Stimulated activated naive CD8-positive, alpha-beta T cell treated with anti-CD3 and anti-CD28 coated beads, Interleukin-15, Interleukin-2, amounts not matched to agents 100 U/mL and 50 U/mL, for 24 hours (primary cell): ENCODE measurements at places on chromosomes 4 and X.
A peak's percentile ranks its signal among the peaks of the same experiment; 100 is the strongest.

GRCh38 chr4:123788577-123788976 is 392.0 kb downstream of the SPRY1 start:
- no peak for DNase-seq

- no peak for DNase-seq
Observed at GRCh38 chr4:13907255-13907751, 279.8 kb upstream of the BOD1L1 start.

GRCh38 chr4:99436976-99437722 is 2.0 kb upstream of the ADH7 start:
- DNase-seq: no peak

- DNase-seq: no peak
Observed at GRCh38 chr4:95596676-95597075, 47.9 kb upstream of the UNC5C start.

DNA sequence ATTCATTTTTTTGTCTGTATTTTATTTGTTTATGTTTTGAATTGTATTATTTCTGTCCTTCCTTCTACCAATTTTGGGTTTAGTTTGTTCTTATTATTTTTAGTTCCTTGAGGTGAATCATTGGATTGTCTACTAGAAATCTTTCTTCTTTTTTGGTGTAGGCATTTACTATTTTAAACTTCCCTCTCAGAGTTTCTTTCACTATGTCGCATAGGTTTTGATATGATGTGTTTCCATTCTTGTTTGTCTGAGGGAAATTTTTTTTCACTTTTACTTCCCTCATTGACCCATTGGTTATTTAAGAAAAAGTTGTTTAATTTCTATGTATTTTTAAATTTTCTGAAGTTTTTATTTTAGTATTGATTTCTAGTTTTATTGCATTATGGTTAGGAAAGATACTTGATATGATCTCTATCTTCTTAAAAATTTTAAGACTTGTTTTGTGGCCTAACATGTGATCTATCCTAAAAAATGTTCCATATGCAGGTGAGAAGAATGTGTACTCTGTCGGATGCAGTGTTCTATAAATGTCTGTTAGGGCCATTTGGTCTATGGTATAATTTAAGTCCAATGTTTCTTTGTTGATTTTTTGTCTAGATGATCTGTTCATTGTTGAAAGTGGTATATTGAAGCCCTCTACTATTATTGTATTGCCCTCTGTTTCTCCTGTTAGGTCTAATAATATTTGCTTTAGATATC is 68.8 kb downstream of the IL15 start:
- DNase-seq: no peak

DNA sequence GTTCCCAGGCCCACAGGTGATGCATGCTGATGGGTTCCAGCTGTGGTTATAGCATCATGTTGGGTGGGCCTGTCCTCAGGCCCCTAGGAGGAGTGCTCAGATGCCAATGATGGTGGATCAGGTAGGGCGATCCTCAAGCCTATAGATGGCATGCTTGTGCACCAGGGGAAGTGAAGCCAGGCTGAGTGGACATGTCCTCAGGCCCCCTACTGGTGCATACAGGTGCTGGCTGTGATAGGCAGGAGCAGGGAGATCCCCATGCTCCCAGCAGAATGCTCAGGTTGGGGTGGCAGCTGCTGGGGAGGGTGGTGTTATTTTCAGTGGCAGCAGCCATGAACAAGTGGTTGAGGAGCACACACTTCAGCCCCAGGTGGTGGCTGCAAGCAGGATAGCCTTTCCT is 96.0 kb downstream of the SMARCA1 start:
- no peak for DNase-seq

DNA sequence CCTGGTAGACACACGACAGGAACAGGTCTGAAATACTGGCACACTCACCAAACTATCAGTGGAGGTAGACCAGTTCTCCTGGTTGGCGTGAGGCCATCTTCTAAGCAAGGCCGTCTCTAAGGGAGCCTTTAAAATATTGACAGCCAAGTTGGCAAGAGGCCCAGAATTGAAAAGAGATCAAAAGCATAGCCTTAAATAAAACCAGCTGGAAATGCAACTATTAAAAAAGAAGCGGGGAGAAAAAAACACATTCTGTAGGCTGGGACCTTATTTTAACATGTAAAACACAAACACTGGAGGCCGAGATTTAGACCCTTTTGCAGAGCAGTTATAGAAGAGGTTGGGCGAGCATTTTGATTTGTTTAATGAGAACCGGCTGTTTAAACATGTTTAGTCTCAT is 233.0 kb upstream of the CLNK start:
- DNase-seq: no peak

DNA sequence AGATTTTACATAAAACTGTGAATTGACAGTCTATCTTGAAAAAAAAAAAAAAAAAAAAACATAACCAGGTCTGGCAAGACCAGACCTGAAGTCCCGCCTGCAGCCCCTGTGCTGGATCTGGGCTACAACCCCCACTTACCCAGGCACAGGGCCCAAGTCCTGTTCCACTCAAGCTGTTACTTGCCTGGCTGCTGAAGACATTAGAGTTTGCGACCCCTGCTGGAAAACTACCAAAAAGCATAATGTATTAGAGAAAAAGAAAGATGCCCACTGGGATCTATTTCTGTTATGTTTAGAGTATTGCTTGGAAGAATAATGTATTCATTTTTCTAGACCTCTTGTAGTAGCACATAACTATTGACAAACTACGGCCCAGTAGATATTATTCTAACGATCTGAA is 4.7 kb downstream of the HS3ST1 start:
- DNase-seq: peak; percentile 18

DNA sequence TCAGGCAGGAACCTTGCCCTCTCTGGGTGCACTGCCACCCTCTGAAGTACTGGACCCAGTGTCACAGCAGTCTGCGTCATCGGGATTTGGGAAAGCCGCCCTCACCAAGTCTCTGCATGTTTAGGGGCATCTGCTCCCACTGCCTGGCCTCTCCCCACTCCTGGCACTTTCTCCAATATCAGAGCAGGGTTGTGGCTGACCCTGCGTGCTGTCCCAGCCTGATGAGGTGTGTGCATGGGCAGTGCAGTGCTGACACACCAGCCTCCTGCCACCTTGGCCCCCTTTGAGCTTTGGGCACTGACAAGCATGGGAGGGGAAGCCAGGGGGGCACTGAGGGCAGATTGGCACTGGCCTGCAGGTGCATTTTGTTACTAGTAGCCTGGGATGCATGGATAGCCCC is 652.5 kb downstream of the GABRG1 start:
- DNase-seq: no peak

DNA sequence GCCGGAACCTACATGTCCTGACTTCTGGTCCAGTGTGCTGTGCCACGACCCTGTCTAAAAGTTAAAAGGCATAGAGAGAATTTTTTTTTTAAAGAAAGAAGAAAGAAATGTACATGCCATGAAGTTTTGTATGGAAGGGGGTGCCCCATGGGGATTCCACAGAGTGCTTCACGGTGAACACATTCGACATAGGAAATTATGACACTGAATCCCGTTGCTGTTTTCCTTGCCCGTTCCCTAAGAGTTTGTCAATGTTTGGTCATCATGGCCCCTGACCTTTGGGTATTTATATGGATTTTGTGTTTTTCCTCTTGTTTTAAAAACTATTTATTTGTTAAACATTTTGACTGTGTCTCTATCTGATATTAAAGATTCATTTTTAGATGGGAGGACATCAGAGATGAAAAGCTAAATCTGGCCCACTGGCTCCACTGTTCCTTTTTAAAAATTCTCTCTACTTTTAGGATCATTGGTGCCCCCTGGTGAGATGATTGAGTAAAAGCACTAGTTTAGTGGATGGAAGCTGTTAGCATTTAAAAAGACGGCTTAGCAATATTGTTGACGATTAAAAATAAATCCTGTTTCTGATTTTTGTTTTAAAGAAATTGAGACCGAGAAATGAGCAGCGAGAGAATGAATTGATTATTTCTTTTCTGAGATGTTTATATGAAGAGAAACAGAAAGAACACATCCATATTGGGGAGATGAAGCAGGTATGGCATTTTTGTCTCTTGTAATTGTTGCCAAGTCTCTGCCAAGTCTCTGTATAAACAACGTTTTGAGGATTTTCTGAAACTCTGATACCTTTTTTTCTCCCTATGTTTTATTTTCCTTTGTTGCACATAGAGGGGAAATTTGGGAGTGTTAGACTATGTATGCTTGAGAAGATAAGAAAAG is 75.0 kb downstream of the PTTG2 start:
- DNase-seq: peak; percentile 30

- DNase-seq: no peak
Observed at GRCh38 chr4:649751-650310, 24.2 kb downstream of the ATP5ME start.

DNA sequence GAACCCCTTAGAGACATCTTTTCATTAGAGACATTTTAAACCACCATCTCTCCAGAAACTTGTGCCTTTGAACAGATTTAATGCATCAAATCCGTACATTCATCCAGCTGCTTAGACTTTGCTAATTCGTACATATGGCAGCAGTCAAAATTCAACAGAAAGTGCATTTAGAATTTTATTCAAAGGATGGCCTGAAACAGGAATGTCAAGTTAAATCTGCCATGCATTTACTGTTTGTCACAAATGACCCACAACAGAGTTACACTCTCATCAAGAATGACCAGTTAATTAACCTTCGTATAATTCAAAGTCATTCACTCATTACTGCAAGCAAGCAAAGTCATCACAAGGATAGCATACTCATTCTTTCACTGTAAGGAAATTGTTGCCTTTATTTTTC is 284.3 kb downstream of the SLC7A11 start:
- DNase-seq: no peak

DNA sequence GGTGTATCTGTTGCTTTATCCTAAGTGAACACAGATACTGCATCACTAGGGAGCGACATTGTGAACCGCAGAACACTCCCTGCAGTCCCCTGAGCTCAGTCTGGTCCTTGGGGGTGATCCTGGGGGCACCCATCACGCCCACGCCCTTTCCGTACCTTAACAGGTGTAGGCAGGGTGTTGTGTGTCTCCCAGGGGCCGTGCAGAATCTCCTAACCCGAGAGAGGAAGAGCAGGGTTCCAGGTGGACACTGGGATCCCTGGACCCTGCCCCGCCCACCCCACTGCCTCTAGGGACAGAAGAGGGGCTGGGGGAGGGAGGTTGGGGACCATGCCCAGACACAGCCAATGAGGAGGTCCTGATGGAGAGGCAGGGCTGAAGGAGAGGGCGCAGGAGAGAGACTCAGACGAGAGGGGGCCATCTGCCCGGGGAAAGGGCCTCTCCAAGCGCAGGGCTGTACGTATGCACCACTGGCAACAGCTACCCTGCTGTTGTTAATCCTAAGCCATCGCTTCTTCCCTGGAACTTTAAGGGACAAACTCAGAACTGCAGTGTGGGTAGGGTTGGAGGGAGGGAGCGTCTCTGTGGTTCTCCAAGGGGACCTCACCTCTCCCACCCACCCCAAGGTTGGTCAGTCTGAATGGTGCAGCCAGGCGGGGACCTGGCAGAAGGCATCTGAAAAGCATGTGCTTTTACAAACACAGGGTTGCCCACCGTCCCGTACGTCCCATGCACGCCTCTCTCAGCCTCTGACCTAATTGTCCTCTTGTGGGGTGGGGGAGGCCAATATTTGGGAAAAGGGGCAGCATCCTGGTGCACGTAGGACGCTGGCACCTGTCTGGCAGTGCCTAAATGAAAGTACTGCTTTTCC is 2.5 kb downstream of the P2RY8 start:
- peak; percentile 51 for DNase-seq

GRCh38 chrX:116277351-116278225 is 107.0 kb downstream of the AGTR2 start:
- no peak for DNase-seq

GRCh38 chrX:99073551-99073950 is 1336.5 kb downstream of the PCDH19 start:
- DNase-seq: no peak

DNA sequence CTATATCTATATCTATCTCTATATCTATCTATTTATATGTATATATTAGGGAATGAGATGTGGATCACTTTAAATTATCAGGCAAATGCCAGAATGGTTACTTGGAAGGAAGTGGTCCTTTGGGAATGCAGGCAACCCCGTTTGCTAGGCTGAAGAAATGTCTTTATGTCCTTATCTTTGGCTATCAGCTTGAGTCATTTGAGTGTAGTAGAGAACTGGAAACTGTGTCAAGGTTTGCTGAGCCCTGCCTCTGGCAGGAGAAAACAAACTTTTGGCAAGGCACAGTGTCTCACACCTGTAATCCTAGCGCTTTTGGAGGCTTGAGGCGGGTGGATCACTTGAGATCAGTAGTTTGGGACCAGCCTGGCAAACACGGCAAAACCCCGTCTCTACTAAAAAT is 167.3 kb downstream of the ACTRT1 start:
- DNase-seq: no peak

- DNase-seq: no peak
Observed at GRCh38 chrX:10178866-10179463, 22.2 kb downstream of the CLCN4 start.

- no peak for DNase-seq
Observed at GRCh38 chrX:19709812-19710518, 177.4 kb downstream of the SH3KBP1 start.

- no peak for DNase-seq
Observed at GRCh38 chr4:95129821-95130311, 372.1 kb downstream of the BMPR1B start.

GRCh38 chr4:54959651-54960116 is 165.7 kb downstream of the KDR start:
- DNase-seq: no peak

GRCh38 chrX:110588853-110589252 is 206.8 kb downstream of the CHRDL1 start:
- DNase-seq: no peak

DNA sequence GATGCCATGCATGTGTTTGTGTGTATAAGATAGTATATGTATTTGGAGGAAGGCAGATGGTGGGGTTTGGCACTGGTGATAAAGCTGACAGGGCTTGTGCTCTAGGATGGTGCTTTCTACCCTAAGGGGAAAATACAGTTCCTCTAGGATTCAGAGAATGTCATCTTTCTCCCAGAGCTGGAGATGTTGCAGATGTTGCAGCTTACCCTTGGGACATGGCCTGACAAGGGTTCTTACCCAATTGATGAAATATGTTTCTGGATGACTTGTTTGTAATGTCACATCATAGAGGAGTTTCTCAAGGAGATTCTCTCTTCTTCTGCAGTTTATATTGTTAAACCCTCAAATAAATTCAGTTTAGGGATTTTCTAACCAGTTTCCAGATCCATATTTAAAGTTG is 52.5 kb upstream of the PITX2 start:
- DNase-seq: no peak
